ENCODE measurements at places on chromosomes 16 and 17.

DNA sequence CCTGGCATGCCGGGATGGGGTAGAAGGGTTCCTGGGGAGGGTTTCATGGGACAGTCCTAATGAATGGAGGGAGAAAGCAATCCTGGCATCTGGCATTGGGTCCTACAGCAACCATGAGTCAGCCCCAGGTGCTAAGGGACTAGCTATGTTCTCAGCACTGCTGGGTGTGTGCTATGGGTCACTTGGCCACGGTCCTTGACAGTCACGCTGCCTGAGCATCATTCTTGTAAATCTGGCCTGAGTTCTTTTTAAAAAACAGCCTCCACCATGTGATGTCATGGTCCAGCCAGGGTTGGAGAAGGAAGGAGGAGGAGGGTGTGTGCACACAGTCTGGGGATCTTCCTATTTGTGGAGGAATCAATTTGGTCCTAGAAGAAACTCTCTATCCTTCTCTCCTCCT, 6.2 kb upstream of the RAMP2 start:
- peak; percentile 12 for DNase-seq

- DNase-seq: no peak
Measured at GRCh38 chr16:48106446-48106845, 49.3 kb downstream of the ABCC12 start.

DNA sequence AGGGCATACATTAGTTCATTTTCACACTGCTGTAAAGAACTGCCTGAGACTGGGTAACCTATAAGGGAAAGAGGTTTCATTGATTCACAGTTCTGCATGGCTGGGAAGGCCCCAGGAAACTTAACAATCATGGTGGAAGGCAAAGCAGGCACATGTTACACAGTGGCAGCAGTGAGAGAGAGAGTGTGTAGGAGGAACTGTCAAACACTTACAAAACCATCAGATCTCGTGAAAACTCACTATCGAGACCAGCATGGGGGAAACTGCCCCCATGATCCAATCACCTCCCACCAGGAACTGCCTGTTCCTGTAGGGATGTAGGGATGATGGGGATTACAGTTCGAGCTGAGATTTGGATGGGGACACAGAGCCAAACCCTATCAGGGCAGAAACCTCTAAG, 17.2 kb downstream of the NUBP1 start:
- no peak for DNase-seq

DNA sequence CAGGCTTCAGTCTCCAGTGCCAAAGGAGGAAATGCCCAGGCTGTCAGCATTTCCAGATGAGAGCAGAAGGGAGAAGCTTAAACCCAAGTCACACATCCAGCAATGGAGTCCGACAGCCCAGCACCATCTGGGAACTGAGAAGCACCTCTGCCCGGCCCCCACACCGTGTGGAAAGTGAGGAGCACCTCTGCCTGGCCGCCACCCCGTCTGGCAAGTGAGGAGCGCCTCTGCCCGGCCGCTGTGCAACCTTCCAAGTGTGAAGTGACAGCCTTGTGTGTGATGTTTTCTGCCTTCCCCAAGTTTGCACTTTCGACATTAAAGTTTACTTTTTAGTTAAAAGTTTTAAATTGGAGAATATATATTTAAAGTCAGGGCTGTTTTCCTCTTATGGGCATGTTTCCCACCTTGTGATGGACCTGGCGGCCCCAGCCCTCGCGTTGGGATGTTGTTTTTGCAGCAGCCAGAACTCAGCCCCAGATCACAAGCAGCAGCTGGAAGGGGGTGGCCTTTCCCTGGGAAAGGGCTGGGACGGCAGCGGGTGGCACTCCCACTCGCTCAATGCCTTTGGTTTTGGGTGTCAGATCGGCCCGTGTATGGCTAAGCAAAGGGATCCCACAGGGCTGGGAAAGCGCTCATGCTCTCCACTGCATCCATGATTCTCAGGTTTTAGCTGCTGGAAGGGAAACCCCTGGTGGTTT, 7.2 kb downstream of the CCDC137 start:
- DNase-seq: no peak

GRCh38 chr16:87528690-87529579, 36.1 kb upstream of the ZCCHC14 start:
- DNase-seq: no peak

DNA sequence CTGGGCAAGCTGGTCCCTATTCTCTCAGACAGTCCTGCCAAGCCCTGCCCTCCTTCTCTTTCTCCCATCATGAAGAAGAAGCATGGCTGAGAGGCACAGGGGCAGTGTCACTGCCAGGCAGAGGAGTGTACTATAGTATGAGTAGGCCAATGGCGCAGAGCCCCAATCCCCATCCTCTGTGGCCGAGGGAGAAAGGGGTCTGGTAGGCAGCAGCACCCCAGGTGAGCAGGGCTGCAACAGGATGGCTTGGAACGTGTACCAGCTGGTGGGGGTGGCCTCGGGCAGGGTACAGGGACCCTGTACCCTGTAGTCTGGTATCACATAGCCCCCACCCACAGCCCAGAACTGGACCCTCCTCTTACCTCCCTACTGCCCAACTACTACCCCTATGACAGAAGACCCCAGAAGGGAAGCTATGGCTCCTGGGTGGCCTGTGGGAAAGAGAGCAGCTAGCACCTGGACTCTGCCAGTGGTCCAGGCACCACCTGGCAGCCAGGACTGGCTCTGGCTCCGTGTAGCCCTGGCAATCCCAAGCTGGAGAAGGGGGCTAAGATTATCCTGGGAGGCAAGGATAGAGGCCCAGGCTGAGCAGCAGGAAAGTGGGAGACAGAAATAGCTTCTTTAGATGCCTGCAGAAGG, 4.4 kb downstream of the SMARCD2 start:
- no peak for DNase-seq

DNA sequence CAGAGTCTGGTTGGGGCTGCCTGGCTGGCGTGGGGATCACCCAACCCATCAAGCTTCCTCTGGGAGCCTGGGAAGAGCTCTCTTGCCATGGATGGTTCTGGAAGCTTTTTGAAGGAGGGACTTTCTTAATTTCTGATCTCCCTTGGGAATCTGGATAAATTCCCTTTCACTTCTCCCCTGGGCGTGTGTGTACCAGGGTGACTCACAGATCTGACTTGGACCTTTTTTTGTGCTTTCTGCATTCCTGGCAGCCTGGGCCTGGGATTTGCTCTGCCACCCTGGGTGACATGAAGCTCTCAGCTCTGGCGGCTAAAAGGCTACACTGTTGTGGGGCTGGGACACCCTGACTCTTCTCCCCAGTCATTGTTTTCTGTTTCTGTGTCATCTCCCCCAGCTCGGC, 70.1 kb downstream of the ABCC1 start:
- DNase-seq: peak; percentile 68

DNA sequence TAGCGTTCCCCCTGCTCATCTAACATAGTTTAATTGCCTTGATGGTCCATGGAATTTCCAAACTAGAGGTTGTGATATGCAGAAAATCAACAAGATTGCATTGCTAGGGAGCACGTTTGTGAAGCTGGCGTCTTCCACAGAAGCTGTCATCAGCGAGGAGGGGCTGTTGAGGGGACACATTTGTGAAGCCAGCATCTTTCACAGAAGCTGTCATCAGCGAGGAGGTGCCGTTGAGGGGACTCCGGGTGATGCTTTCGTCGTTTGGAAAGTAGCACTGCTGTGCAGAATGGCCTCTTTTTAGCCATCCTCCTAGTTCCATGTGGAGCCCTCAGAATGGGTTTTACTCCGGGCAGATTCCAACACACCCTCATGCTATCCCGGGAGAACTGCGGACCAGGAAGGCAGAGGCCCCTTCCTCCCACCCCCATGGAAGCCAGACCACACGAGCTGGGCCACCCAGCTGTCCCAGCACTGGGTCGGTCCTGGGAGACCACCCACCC, 119.6 kb upstream of the CHMP6 start:
- DNase-seq: no peak

GRCh38 chr17:79272666-79273219, 198.1 kb downstream of the ENGASE start:
- peak; percentile 61 for DNase-seq

DNA sequence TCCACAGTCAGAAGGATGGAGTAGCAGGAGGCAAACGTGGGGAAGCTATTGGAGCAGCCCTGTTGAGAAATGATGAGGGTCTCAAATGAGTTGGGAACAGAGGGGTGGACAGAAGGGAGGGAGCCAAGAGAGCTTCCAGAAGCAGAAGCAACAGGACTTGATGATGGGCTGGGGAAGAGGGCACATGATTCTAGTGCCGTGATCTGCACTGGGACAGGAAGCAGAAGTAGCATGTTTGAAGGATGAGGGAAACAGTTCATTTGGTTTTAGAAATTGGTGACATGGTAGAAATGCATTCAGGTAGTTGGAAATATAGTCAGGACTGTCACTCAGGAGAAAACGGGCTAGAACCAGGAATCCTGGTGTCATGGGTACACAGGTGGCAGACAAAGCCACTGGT, 19.4 kb downstream of the EMP2 start:
- no peak for DNase-seq

DNA sequence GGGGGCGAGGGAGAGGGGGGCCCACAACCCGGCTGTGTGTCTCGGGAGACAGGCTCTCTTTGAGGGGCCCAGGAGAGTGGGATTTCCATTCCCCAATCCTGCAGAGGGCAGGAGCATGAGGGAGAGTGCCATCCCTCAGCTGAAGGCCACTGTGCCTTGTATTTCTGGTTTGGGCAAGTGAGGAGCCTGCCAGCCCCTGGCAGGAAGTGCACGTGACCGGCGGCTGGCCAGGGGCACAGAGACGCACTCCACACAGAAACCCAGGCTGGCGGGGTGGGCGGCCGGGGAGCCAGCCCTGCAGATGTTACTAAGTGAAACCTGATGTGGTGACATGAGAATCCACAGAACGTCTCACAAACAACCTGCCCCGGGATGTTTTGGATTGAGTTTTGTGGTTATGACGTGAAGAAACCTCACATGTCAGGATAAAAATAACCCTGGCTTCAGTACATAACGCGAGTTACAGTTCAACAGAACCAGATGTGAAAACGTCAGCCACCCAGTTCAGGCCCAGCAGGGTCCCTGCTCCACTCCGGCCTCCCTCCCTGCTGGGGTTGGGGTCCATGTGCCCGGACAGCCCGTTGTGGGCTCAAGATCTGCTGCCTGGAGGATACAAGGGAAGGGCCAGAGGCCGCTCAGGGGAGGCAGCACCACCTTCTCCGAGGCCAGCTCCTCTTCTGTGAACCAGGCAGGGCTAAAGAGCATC, 51.7 kb upstream of the MTSS2 start:
- DNase-seq: no peak

- DNase-seq: no peak
Measured at GRCh38 chr16:85170590-85171003, 58.3 kb upstream of the CIBAR2 start.

DNA sequence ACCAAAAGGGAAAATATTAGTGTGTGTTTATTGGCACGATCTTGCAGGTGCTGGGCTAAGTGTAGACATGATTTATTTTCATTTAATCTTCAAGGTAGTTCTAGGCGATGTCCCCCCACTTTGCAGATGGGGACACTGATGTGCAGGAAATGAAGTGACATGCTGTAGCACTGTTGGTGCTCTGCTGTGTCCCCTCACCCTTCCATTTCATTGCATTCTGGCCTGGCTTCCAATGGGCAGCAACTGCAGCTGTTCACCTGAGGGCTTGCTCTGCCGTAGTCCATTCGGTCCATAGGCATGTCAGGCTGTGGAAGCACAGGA, 123.9 kb downstream of the PRKCB start:
- DNase-seq: no peak

GRCh38 chr17:67499685-67500084, 122.6 kb downstream of the PITPNC1 start:
- DNase-seq: no peak

DNA sequence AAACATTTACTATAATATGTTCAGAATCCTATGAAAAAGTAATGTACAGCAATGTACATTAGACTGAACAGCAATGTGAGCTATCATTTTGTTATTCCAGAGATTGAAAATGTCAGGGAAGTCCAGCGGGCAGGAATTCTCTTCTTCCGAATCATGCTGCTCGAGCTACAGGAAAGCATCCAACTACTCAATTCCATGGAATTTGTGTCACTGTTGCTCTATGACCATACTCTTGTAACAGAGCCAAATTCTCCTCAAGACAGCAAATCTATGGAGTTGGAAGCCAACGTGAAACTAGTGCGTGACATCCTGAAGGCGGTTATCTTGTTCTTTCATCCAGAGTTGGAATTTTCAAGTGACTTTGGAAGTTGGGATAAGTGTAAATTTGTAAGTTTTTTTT, 24.8 kb upstream of the NSRP1 start:
- no peak for DNase-seq

DNA sequence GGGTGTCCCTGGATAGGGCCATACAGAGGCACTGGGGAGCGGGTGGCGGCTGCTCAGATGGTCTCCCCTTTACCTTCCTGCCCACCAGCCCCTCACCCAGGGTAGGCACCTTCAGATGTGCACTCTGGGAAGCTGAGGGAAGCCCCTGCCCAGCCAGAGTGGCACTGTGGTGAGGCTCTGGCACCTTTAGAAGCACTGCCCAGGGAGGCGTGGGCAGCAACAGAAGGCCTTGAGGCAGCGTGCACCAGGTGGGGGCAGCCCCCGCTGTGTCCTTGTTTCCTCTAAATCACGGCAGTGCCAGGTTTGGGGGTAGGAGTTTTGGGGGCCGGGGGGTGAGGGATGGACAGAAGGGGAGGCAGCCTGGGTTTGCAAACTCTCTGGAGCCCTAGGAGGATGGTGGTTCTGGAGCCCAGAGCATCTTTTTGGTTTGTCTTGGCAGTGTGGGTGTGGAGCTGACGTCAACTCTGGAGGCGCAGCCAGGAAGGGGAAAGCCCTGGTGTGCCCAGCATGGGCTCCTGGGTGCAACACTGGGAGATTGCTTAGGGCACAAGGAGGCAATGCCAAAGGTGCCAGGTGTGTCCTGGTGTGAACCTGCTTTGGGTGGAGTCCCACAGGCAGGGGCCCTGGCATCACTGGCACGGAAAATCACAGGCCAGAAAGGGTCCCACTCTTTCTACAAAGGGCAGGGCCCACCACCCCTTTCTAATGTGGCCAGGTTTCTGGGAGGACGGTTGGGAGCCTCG, 23.1 kb upstream of the CDC42EP4 start:
- no peak for DNase-seq

DNA sequence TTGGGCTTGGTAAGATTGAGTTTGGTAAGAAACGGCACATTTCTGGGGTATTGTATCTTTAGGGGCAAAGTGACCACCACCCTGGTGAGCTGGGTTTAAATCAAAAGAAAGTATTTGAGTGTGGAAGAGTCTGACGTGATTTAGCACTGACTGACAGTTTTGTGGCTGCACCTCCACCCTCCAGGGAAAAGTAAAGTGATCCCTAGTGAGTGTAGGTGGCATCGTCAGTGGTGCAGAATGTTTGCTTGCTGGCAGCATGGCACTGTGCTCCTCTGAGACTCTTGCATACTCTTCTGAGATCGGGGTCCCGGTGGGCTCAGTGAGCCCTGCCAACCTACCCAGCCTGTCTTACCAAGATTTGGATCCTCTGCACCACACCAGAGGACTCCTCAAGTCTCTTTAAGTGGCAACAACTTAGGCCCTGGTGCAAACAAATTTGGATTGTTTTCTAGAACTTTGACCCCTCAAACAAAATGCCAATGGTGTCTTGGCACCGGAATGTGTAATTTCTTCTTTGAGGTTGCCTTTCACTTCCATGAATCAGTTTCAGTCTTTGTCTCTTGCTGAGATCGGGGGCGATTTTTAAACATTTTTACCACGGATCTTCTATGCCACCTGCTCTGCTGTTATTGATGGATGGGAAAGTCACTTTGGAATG, 2.8 kb downstream of the PRKCB start:
- no peak for DNase-seq
